ENCODE measurements at places on chromosomes 12 and 14.

GRCh38 chr12:127944211-127944899 lies 322.6 kb upstream of the TMEM132C start:
- no peak for DNase-seq

DNA sequence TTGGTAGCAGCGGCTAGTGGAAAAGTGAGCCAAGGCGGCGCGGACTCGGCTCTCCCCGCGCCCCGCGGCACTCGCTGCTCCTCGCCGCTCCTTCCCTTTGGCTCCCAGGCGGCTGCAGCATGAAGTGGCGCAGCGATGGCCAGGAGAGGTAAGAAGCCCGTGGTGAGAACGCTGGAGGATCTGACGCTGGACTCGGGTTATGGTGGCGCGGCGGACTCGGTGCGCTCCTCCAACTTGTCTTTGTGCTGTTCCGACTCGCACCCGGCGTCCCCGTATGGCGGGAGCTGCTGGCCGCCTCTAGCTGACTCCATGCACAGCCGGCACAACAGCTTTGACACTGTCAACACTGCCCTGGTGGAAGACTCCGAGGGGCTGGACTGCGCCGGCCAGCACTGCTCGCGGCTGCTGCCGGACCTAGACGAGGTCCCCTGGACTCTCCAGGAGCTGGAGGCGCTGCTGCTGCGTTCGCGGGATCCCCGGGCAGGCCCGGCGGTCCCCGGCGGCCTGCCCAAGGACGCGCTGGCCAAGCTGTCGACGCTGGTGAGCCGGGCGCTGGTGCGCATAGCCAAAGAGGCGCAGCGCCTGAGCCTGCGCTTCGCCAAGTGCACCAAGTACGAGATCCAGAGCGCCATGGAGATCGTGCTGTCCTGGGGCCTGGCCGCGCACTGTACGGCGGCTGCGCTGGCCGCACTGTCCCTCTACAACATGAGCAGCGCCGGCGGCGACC lies 225.6 kb upstream of the CRY1 start:
- peak; percentile 2 for DNase-seq

DNA sequence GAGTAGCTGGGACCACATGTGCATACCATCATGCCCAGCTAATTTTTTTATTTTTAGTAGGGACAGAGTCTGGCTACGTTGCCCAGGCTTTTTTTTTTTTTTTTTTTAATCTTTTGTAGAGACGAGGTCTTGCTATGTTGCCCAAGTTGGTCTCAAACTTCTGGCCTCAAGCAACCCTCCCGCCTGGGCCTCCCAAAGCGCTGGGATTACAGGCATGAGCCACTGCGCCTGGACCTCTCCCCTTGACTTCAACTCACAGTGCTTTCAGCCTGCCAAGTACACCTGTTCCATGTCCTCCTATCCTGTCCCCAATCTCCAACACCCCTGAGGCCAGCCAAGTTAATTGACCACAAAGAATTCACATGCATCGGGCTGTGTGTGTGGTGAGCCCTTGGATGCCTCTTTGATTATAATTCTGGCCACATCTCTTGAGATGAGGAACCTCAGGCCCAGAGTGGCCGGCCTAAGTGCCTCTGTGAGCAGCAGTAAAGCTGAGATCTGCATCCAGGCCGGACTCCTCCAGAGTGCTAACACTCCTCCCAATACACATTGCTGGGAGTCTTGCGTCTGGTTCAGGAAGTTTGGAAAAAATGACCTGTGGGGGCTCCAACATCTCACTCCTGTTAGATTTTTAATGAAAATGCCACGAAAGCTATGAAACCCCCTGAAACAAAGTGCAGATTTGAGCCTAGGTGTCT lies 6.8 kb downstream of the RAB35 start:
- DNase-seq, result no peak

DNA sequence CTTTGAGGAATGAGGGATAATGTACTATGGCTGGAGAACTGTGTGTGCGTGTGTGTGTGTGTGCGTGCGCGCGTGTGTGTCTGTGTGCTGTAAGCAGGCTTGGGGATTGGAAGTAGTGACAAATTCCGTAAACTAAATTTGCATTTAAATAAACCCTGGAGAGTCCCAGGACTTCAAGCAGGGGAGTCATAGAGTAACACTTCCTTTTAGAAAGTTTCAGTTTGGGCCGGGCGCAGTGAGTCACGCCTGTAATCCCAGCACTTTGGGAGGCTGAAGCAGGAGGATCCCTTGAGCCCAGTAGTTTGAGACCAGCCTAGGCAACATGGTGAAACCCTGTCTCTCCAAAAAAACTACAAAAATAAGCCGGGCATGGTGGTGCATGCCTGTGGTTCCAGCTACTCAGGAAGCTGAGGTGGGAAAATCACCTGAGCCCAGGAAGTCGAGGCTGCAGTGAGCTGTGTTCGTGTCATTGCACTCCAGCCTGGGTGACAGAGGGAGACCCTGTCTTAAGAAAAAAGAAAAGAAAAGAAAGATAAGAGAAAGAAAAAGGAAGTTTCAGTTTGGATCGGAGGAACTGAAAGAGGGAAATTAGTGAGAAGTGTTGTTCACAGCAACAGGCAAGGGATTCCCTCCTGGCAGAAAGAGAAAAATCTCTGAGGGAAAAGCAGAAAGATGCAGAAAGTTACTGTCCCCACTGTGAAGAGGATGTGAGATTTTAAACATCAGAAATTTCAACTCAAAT lies 222.7 kb upstream of the SOX5 start:
- no peak for DNase-seq

DNA sequence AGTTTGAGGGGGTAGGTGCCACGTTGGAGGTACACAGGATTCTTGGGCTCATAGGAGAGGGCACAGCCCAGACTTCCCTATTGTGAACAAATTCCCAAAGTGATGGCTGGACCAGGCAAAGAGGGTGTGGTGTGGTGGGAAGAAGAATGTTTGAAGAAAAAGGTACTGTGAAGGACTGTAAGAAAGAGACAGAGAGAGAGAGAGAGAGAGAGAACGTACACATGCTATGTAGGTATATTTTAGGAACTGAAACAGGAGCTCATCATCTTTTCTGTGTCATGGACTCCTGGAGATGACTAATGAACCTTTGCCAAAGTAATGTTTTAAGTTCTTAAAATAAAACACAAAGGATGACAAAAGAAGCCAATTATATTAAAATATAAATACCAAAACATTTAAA lies 24.5 kb downstream of the SLC17A8 start:
- DNase-seq, result no peak

- DNase-seq, result no peak
These were observed 22.0 kb downstream of the SMUG1 start for GRCh38 chr12:54166567-54167499.

- DNase-seq, result no peak
These were observed 1.7 kb downstream of the OTUB2 start for GRCh38 chr14:94027566-94028449.

- no peak for DNase-seq
These were observed 91.9 kb downstream of the ARMH4 start for GRCh38 chr14:58060077-58060476.

DNA sequence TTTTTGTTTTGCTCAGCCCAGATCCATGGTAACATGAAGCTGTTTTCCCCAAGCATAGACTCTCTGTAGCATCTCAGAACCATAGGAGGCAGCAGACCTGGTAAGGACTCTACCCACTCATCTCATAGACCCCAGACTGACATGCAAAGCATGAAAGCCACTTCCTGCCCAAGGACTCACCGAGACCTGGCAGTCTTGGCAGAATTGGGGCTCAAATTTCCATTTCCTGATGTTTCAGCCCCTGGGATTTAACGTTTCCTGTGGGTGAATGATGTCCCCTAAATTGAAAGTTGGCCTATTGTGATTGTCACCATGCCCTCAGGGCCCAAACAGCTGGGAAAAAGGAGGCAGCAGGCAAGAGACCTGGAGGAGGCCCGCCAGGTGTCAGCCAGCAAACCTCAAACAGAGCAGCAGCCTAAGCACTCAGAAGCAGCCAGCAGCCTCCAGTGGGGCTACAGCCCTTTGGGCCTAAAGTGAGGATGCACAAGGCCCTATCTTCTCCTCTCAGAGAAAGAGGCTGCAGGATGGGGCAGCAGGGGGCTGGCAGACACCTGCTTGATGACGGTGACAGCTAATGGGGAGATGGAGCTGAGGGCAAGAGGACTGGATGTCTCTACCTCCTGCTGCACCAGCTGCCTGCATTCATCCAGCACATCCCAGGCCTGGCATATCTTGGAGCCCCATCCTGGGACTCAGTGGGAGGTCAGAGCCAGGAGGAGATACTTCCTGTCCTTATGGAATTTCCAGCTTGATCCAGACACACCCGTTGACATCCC lies 8.5 kb downstream of the KRT85 start:
- no peak for DNase-seq

- DNase-seq, result no peak
These were observed 48.6 kb downstream of the DRAM1 start for GRCh38 chr12:101925935-101926334.

GRCh38 chr12:94603434-94604365 lies 46.7 kb downstream of the TMCC3 start:
- no peak for DNase-seq

- no peak for DNase-seq
These were observed 2.3 kb downstream of the CDKN1B start for GRCh38 chr12:12719496-12719895.

- DNase-seq, result no peak
These were observed 116.6 kb upstream of the BCL2L14 start for GRCh38 chr12:11954181-11954580.

DNA sequence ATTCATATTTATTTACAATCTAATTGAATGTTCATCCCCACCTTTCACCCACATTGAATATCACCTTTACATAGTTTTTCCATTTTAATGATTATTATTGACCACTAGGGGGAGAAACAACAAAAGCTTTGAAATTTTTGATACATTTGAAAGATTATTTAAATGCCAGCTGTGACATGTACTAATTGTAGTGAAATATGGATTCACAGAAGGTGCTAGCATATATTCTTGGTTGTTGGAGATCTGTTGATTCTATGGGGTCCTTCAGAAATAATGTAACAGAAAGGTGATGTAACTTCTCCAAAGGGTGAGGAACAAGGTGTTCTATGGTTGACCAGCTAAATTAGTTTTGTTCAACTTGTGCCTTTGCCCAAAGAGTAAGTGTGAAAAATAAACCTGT lies 22.4 kb upstream of the GPR33 start:
- DNase-seq, result no peak

DNA sequence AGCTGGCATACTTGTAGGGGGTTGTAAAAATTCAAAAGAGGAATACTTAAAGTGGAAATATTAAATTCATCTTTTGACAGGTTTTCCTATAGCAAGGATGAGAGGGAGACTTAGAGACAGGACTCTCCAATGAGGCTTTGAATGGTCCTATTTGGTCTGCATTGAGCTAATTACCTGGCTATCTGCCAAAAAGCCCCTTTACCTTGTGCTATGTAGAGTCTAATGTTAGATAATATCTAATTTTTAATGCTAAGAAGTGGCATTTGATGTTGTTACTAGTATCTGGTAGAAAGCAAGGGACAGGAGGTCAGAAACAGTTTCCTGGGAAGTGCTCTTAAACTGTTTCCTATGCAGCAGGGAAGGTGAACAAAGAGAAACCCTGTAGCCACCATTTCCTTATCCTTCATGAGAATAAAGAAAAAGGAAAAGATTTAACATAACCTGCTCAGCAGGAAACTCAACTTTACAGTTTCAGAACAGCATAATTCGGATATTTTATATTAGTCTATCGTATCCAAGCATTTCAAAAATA lies 550.0 kb downstream of the SOX5 start:
- DNase-seq, result no peak

DNA sequence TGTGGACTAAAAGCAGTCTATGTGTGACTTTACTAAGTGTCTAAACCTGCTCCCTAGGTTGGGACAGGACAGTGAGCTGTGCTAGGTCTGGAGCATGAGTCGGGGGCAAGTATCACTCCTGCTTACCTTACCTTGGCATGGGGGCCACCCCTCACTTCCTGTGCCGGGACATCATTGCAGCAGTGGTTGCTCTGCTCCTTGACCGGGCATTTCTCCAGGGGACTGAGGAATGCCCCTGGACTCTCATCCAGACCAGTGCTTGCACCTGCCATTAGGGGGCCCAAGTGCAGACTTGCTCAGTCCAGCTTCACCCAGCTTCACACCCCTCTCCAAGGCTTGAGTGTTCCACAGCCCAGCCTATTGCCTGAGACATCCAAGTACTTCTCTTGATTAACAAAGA lies 84.7 kb upstream of the NELL2 start:
- no peak for DNase-seq

DNA sequence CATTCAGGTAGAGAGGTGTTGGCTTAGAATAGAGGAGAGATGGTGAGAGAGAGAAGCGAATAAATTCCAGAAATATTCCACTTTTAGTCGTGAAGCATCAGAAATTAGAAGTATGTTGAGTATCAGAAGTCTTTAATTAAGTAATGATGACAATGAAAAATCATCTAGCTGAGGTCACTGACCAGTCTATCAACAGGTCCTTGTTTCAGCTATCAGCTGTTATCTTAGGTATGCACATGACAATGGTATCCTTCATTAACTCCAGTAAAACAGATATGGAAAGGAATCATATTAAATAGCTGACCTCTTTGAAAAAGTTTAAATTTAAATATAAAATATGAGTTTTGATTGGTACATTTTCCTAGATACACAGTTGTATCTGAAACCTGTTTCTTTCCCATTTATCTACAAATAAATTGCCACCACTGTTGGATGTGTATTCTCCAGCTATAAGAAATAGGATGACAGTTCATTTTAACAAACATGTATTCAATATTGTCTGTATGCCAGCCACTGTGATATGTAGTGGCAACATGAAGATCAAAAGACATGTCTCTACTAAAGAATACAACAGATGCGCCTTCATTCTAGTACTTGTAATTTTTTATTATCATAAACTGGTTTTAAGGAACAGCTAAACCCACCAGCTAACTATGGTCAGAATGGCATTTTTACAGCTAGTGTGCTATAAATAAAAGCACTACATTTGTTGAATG lies 424.2 kb upstream of the DCN start:
- no peak for DNase-seq

DNA sequence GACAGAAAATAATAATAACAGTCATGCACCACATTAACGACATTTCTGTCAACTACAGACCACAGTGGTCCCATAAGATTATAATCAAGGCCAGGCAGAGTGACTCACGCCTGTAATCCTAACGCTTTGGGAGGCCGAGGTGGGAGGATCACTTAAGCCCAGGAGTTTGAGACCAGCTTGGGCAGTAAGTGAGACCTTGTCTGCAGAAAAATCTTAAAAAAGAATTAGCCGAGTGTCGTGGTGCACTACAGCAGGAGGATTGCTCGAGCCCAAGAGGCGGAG lies 8.6 kb downstream of the NAB2 start:
- no peak for DNase-seq

DNA sequence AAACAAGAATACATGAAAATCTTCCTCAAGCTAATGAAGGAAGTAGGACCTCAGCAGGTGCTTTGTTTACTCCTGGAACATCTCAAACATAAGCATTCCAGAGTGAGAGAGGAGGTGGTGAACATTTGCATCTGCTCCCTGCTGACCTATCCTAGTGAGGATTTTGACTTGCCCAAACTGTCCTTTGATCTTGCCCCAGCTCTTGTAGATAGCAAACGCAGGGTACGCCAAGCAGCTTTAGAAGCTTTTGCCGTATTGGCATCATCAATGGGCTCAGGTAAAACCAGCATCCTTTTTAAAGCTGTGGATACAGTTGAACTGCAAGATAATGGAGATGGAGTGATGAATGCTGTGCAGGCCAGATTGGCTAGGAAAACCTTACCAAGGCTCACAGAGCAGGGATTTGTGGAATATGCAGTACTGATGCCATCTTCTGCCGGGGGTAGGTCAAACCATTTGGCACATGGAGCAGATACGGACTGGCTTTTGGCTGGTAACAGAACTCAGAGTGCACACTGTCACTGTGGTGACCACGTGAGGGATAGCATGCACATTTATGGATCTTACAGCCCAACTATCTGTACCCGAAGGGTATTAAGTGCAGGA lies 1.9 kb downstream of the TOGARAM1 start:
- no peak for DNase-seq

Data from activated naive CD4-positive, alpha-beta T cell (primary cell).